Effector memory CD4-positive, alpha-beta T cell (primary cell): ENCODE measurements at places on chromosomes 13 and 19.

DNA sequence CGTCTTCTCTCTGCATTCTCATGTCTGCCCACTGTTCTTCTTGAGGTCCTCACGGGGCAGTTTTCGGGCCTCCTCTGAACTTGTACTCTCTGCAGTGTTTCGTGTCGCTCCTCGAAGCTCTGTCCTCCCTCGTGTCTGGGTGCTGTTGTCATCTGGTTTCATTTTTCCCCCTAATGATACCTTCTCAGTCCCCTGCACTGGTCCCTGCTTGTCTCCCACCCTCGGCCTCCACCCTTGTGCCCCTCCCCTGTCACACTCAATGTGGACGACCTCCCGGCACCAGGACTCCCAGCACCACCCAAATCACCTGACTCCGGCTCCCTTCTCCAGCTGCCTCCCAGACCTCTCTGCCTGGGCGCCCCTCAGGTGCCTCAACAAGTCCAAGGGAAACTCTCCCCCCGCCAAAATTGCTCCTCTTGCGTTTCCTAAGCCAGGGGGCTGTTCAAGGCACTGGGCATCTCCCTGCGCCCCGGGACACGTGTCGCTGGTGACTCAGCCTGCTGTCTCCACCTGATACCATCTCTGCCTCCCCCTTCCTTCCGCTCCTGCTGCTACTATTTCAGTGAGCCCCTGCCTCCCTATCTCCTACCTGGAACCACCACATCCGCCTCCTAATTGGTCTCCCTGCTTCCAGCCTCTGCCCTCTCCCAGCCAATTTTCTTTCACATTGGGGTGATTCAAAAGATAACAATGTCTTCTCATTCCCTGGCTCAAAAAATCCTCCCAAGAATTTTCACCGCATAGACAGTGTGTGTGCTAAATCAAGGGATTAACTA is 49.5 kb downstream of the RFX2 start:
- DNase-seq, result peak; percentile 58

DNA sequence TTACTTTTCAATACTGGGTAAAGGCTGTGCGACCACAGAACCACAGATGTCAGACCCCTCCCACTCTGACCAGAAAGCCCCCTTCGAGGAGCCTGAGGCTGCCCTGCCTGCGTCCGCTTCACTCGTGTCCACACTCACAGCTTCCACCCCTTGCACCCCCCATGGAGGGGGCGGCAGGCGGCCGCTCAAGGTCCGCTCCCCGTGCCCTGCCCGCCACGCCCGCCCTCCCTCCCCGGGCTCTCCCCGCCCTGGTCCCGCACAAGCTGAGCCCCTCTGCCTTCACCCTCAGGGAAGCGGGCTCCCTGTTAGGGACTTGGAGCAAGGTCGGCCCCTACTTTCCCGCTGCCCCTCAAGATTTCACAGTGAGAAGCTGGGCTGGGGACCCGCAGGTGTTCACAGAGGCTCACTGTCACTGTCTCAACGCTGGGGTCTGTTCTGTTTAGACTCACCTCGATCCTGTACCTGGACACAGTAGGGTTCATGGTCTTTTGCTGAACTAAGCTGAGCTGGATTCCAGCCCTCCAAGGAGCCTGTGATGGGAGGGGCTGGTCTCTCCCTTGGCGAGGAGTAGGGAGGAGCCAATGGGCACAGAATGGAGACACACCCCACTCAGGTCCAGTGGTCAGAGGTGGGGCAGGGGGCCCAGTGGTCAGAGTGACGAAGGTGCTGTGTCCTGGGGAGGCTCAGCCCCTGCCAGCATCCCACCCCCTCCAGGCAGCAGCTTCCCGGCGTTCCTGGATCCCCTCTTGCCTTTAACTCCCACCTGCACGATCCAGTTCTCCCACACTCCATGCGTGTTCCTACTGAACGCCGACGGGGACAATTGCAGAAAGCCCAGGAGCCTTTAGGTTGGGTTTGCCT is 69.5 kb downstream of the SPACA7 start:
- no peak for DNase-seq

DNA sequence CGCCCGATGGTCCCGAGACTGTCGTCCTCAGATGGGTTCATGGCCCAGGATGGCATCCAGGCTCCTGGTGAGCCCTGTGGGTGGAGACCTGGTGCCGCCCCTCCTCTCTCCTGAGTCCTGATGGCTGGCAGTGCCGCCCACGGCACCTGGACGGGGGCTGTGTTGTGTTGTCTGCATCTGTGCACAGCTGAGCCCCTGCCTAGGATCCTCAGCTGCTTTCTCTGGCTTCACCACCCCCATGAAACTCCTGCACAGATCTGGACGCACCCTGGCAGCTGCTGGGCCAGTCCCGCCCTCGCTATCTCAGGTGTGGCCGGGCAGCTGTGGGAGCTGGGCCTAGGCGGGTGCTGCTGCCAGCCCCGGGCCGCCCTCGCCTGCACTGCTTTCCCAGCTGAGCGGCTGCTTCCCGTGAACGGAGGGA is 27.7 kb downstream of the MCF2L start:
- no peak for DNase-seq

- DNase-seq, result no peak
Measured at GRCh38 chr13:24493356-24493755, 19.2 kb downstream of the PARP4 start.

GRCh38 chr19:14418856-14419105 is 360 bp downstream of the DDX39A start:
- DNase-seq, result no peak

DNA sequence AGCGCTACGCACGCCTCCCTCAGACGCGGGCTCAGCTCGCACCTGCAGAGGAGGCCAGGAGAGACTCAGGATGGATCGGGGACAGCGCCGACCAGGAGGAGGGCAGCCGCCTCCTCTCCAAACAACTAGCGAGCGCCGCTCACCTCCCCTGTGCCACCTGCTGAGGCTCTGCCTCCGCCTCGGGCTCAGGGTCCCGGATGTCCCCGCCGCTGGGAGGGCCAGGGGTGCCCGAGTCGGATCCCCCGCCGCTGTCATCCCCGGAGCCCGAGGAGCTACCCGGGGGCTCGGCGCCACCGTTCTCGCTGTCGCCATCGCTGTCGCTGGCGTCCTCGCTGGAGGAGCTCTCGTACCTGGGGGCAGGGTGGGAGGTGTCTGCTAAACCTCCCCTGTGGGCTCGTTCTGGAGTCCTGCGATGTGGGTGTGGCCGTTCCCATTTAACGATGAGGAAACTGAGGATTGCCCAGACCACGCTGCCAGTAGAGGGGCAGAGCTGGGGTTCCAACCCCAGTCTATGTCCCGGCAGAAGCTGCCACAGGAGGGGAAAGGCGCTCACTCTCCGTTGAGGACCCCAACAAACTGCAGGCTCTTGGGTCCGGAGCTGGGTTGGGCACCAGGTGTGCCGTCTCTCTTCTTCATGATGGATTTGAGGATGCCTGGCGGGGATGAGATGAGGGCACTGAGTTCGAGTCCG is 9.2 kb downstream of the KANK3 start:
- no peak for DNase-seq

- DNase-seq, result no peak
Measured at GRCh38 chr13:111950697-111951096, 116.3 kb upstream of the SOX1 start.

- peak; percentile 99 for DNase-seq
Measured at GRCh38 chr19:58558623-58559274, 338 bp upstream of the UBE2M start.

DNA sequence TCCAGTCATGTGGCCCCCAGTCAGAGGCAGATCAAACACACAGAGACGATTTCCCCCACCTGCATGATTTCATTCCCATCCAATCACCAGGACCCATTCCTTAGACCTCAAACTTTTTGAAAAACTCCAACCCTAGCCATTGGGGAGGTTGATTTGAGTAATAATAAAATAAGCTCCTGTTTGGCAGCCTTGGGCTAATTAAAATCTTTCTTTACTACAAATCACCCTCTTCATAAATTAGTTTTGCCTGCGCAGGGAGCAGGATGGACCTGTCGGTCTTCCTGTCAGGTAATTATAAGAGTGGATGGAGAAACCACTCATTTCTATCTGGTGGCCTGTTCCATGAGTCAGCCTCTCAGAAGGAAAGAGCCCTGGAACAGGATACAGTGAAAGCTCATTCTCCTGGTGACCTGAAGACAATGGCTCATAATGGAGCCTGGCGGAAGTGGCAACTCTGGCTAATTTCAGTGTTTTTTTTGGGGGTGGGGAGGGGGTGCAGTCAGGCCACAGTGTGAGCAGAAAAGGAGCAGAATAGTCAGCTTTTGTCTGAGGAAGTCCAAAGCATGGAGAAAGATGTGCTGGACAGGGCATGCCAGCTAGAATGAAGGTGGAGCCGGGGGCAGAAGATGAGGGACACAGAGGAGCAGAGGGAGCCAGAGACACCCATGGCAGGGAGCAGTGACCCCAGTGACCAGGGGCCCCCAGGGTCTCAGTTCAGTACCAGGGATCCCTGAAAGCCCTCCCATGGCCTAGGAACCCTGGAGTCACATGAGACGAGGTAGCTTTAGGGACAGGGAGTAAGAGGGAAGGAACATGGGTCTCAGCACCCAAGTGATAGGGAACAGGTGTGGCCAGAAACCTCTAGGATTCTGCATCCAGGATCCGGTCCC is 31.8 kb upstream of the PSG9 start:
- no peak for DNase-seq

DNA sequence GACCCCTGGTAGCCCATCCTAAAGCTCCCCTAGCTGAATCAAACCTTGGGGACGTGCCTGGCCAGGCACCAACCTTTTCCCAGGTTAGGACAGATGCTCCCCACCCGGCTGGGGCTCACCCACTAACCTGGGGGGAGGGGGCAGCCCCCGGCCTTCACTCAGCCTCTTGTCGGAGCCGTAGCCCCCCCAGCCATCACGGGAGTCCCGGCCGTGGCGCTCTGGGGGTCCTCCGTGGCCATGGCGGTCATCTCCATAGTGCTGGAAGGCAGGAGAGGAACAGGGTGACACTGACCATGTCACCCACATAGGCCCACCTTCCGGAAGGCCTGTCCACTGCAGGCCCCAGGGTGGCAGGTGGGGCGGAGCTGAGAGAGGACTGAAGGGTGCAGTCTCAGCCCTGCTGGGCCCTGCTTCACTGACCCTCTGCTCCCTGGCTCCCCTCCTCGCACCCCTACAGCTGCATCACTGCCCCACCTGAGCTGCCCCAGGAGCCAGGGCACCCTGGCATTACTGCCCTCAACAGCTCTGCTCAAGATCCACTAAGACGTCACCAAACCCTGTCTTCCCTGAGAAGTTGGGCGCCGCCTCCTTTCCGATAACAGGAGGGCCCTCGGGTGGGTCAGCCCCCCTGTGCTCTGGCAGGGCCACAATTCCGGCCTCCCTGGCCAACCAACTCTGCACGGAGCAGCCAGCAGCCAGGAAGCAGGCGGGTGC is 22.6 kb upstream of the TINCR start:
- DNase-seq, result no peak

DNA sequence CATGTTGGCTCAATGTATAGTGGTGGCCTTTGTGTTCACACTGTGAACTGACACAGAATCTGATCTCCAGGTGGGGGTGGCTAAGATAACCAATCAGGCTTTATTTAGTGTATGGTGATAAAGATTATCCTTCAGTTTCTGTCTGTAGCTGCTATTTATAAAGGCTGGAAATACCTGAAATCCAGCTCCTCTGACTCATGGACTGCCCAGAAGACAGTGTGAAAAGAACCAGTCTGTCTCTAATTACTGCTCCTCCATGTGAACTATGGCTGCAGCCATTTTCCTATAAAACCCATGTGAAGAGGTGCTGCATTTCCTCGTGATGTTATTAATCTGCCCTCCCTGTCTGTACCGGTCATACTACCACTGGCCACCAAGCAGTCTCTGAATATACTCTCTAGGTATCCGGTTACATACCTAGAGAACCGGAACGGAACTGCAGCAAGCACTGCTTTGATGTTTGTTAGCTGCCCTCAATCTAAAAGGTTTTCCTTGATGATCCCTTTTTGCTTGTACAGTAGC is 238.0 kb downstream of the LHFPL6 start:
- no peak for DNase-seq

DNA sequence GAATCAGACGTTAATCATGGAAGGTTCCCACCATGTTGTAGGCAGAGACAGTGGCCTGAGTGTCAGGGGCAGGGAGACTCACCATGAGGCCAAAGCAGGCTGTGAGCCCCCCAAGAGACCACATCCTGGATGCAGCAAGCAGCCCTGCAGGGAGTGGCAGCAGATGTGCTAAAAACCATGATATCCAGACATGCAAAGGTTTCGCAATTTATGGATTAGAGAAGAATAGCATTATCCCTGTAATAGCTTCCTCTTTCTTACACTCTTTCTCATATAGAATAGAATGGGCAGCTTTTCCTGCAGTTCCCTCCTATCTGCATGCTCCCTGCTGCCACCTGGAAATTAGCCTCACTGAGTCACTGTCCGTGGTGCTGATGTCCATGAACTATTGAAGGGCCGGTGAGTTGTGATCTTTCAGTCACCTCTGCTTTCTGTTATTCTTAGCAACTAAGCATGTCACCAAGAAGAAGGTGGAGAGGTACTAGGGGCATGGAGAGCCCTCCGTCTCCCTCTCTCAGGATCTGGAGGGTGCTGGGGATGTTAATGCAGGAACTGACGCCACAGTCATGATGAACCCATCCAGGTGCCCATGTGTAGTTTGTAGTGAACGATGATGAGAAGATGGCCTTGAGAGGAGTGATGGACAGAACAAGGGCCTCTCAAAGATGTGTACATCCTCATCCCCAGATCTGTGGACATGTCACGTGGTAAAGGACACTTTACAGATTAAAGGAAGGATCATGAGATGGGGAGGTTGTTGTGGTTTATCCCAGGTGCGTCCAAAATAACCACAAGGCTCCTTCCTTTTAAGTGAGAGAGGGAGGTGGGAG is 9.9 kb downstream of the CEACAM4 start:
- no peak for DNase-seq

GRCh38 chr19:14381689-14382474 is 638 bp downstream of the ADGRE5 start:
- DNase-seq, result peak; percentile 75

DNA sequence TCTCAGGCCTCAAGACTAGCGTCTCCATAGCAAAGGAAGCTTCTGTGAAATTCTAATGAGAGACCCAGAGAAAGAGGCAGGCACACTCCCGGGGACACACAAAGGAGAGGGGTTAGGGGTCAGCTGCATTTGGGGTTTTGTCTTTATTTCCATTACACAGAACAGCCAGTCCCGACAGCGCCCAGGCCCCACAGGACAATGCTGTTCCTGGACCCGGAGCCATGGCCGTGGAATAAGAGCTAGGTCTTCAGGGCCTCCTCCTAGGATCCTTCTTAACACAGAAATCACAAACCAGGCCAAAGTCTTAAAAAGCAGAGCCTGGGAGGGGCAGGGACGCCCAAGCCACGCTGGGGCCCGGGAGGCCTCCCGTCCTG is 22.8 kb downstream of the KCTD15 start:
- no peak for DNase-seq

GRCh38 chr13:105908586-105908985 is 626.9 kb downstream of the EFNB2 start:
- no peak for DNase-seq

DNA sequence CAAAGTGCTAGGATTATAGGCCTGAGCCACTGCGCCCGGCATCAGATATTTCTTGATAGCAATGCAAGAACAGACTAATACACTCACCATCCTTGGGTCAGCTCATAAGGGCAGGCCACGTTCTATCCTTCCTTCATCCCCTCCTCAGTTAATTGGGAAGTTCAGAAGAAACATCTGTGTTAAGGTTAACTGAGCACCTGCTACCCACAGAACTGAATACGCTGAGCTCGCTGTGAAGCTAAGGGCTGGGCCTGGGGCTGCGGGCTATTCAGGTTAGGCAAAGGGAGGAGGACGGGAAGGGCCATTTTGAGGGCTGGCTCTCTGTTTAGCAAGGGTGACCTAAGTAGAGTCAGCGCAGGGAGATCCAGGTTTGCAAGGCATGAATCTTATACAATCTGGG is 43.0 kb upstream of the UQCRFS1 start:
- DNase-seq, result no peak
